ENCODE measurements at places on chromosomes 6 and 20.

- no peak overlapping the region for H3K4me3 ChIP-seq
- H3K27me3 ChIP-seq = peaks cover 7% of the 10 kb centered on the region
- no peaks in the 10 kb centered on the region for H3K36me3 ChIP-seq
- no peaks in the 10 kb centered on the region for H3K4me1 ChIP-seq
- DNase-seq = no peak
Measured at GRCh38 chr20:20946122-20946759, 159.9 kb downstream of the LINC00237 start.

- no peaks in the 10 kb centered on the region for H3K27me3 ChIP-seq
- no peaks in the 10 kb centered on the region for H3K4me1 ChIP-seq
- DNase-seq = no peak
- H3K36me3 ChIP-seq = no peaks in the 10 kb centered on the region
- H3K4me3 ChIP-seq = no peak overlapping the region
- H3K27ac ChIP-seq = no peak overlapping the region
Measured at GRCh38 chr20:40880063-40880728, 148.4 kb upstream of the TOP1 start.

DNA sequence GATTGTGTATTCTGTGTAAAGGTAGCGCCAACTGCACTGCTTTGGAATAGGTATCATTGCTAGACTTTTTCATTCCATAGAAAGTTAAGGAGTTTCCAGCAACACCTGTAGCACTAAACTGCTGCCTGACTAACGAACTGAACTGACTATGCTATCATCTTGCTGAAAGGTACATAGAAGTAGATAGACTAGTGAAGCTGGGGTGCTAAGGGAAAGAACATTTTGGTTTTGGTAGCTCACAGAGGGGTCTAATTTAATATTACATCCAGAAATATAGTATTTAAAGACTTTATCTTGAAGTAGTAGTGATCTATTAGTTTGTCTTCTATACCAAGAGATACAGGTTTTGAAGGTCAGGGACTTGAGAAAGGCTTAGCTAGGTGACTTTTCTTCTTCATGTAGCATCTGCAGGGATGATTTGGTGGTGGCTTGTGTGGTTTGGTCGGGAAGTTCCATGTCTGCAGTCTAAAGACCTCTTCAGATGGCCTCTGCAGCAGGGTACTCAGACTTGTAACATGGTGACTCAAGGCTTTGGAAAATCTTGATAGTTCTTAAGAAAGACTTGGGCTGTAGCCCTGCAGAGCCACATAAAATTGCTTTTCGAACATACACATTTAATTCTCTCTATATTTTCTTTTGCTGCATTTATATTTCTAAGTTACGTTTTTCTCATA, 10.2 kb downstream of the SENP6 start:
- H3K27me3 ChIP-seq = no peaks in the 10 kb centered on the region
- H3K4me1 ChIP-seq = peaks cover 88% of the 10 kb centered on the region
- H3K27ac ChIP-seq = no peak overlapping the region
- no peak overlapping the region for H3K4me3 ChIP-seq
- no peaks in the 10 kb centered on the region for H3K36me3 ChIP-seq
- DNase-seq = no peak

- H3K36me3 ChIP-seq = no peaks in the 10 kb centered on the region
- H3K27ac ChIP-seq = no peak overlapping the region
- no peak overlapping the region for H3K4me3 ChIP-seq
- no peak for DNase-seq
- no peaks in the 10 kb centered on the region for H3K4me1 ChIP-seq
Measured at GRCh38 chr20:63246490-63247288, 7.6 kb downstream of the NKAIN4 start.

DNA sequence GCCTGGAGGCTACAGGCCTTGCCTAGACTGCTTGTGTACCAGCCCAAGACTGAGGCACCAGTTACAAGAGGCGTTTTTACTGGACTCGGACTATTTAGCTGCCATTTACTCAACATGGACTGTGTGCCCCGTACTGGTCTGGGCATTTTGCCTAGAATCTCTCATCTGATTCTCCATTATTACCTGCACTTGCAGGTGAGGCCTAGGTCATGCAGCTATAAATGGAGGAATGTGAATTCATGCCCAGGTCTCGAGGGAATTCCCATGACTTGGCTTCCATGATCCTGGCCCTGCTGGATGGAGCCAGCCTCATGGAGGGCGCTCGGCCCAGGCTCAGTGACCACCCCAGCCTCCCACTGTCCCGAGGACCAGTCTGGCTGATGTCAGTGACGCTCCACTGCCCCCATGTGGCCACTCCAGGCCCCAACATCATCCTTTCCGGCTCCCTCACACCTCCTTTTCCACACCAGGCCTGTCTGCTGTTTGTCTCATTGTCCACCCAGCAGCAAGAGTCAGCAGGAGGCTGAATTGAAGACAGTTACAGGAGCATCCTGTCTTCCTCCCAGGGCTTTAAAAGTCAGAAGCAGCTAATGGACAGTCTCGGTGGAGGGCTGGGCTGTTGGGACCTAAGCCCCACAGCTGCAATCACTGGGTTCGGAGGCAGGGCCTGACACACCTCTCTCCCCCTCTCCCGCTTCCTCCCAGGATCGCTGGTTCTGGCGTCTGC, 8.7 kb downstream of the MMP24OS start:
- H3K27ac ChIP-seq = no peak overlapping the region
- no peaks in the 10 kb centered on the region for H3K27me3 ChIP-seq
- no peaks in the 10 kb centered on the region for H3K36me3 ChIP-seq
- peak; percentile 63 for DNase-seq

DNA sequence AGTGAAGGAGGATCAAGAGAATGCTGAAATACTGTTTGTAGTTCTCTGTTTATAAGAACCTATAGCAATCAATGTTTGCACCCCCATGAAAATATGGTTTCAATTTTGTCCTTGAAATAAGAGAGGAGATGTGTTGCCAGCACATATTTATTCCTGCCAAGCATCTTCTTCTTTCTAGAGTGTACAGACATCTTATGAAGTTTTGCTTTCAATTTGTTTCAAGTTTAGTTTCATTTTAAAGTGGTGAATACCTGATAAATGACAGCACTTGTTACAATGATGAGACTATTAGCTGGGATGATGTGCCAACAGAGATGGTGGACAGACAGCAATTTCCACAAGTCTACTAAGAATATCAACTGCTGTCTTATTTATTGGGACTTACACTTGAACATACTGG, 39.2 kb upstream of the CENPW start:
- H3K27me3 ChIP-seq = no peaks in the 10 kb centered on the region
- DNase-seq = no peak
- no peak overlapping the region for H3K4me3 ChIP-seq

DNA sequence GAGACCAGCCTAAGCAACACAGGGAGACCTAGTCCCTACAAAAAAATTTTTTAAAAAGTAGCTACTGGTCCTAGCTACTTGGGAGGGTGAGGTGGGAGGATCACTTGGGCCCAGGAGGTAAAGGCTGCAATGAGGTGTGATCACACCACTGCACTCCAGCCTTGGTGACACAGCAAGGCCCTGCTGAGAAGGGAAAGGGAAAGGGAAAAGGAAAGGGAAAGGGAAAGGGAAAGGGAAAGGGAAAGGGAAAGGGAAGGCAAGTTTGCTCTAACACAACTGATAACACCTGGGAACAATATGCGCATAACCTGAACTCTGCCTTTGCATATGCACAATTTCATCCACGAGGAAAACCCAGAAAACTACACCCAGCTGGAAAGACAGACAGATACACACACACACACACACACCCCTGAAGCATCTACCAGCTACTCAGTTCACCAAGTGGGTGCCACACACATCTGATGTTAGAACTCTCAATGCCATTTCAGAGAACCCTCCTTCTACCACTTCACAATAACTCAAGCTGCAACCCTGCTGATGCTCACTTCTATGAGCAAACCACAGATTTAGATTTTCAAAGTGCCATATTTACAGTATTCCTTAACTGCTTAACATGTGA, 19.1 kb downstream of the B4GALT5 start:
- no peaks in the 10 kb centered on the region for H3K36me3 ChIP-seq
- no peak for DNase-seq
- no peaks in the 10 kb centered on the region for H3K27me3 ChIP-seq

DNA sequence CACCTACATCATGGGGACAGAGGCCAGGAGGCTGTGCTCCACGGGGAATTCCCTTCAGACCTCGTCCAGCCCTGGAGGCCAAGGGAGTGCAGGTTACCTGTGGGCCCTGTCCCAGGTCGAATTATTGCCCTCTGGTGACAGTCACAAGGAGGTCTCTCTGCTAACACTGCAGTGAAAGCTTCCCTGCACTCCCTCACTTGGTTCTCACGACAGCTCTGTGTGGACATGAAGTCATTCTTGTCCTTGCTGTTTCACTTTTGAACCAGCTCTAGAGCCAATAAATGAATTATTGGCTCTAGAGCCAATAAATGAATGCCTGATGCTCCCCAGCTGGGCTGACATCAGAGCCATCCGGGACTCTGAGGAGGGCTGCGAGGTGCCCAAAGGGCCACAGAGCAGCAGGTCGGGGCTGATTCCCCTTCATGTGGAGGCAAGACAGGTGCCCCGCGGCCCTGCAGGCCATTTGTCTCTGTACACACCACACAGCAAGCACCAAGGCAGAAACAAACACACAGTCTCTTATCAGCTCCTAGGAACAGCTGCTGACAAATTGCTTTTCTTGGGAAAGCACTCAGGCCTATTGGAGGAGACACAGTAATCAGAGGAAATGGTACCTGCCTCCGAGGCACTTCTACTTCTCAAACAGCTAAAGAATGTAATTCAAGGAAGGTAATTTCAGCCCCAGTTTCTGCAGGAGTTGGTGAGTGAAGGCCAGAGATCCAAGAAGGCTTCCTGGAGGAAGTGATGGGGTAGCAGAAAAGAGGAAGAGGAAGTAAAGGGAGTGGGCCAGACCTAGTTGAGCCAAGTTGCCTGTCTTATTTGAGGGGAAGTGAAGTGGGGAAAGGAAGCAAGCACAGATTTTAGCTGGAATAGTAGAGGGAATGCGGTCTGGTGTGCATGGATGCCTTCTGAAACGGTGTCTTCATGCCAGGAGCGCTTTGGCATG, 27.5 kb upstream of the TBXT start:
- H3K4me3 ChIP-seq = peak overlapping the region; percentile 20
- H3K27me3 ChIP-seq = peaks cover 12% of the 10 kb centered on the region
- H3K4me1 ChIP-seq = no peaks in the 10 kb centered on the region
- DNase-seq = no peak

- peaks cover 50% of the 10 kb centered on the region for H3K4me1 ChIP-seq
- DNase-seq = peak; percentile 44
- H3K27me3 ChIP-seq = no peaks in the 10 kb centered on the region
- H3K27ac ChIP-seq = peak overlapping the region; percentile 63
- no peak overlapping the region for H3K4me3 ChIP-seq
- no peaks in the 10 kb centered on the region for H3K36me3 ChIP-seq
Measured at GRCh38 chr20:23061734-23062561, 12.5 kb upstream of the THBD start.

DNA sequence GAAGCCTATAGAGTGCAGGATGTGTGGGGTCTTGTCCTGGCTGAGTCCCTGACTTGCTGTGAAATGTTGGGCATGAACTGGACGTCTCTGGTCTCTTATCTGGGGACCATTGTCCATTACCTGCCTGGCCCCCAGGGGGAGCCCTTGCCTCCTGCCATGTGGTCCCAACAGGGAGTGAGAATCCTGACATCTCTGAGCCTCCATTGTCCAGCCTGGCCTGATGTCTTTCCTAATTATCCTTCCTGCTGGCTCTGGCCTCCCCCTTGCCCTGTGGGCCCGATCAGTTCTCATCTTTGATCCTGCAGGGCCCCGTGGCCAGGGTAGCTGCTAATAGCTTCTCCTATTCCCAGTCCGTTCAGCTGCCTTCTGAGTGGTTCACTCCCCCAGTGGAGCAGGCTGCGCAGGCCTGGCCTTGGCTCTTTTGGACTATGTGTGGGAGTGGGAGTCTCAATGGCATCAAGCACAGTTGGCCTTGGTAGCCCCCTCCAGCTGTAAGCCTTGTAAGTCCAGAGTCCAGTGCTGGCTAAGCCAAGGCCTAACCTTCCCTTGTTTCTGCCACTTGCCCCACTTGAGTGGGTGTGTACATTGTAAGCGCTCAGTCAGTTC, 77.9 kb upstream of the RALY start:
- H3K27ac ChIP-seq = no peak overlapping the region
- DNase-seq = no peak
- H3K27me3 ChIP-seq = no peaks in the 10 kb centered on the region

GRCh38 chr6:47483516-47483852, 5.9 kb downstream of the CD2AP start:
- no peak overlapping the region for H3K4me3 ChIP-seq
- DNase-seq = no peak
- H3K27ac ChIP-seq = no peak overlapping the region
- H3K4me1 ChIP-seq = peaks cover 57% of the 10 kb centered on the region
- no peaks in the 10 kb centered on the region for H3K36me3 ChIP-seq

DNA sequence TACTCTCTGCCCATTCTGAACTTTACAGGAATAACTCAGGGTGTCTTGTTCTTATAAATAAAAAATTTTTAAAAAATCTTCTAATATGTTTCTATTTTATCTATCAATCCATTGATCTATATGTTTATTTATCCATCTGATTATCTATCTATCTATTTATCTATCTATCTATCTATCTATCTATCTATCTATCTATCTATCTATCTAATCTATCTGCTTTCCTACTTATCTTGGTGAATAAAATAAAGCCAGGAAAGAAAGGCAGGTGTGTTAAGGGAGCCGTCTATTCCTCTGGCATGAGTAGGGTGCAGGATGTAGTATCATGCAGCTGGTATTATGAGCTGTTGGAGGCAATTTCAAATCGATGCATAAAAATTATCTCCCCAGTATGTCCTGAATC, 153.0 kb downstream of the FOXA2 start:
- no peak for DNase-seq
- no peak overlapping the region for H3K27ac ChIP-seq
- H3K4me1 ChIP-seq = no peaks in the 10 kb centered on the region
- H3K36me3 ChIP-seq = no peaks in the 10 kb centered on the region
- H3K4me3 ChIP-seq = no peak overlapping the region

- H3K27ac ChIP-seq = no peak overlapping the region
- no peak for DNase-seq
- H3K4me3 ChIP-seq = no peak overlapping the region
- peaks cover 50% of the 10 kb centered on the region for H3K4me1 ChIP-seq
- no peaks in the 10 kb centered on the region for H3K27me3 ChIP-seq
- no peaks in the 10 kb centered on the region for H3K36me3 ChIP-seq
Measured at GRCh38 chr6:148296771-148297170, 45.9 kb upstream of the SASH1 start.

DNA sequence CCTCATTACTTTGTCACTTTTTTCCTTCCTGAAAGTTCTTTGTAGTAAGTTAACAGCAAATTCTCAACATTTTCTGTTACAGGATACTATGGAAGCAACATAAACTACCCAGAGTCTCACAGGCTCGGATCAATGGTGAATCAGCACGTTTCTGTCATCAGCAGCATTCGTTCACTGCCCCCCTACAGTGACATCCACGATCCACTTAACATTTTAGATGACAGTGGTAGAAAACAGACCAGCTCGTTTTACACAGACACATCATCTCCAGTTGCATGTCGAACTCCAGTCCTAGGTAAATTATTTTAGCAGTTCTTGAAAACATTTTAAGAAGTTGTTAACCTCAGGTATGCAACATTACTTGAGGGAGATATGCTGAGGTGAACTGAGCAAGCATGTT, 51.6 kb downstream of the RFX6 start:
- DNase-seq = no peak
- no peaks in the 10 kb centered on the region for H3K36me3 ChIP-seq
- H3K4me1 ChIP-seq = peaks cover 6% of the 10 kb centered on the region

- DNase-seq = no peak
- H3K4me1 ChIP-seq = no peaks in the 10 kb centered on the region
- no peak overlapping the region for H3K4me3 ChIP-seq
- peaks cover 27% of the 10 kb centered on the region for H3K27me3 ChIP-seq
- no peak overlapping the region for H3K27ac ChIP-seq
Measured at GRCh38 chr6:100105138-100105537, 111.1 kb upstream of the MCHR2 start.
